Pulmonary artery endothelial cell (primary cell): ENCODE measurements at places on chromosomes 5 and 9. TPM values are rescaled to one million over a fixed set of nuclear protein-coding genes. Genes with fewer than 3 reads are reported as not detected.

The SLC25A2 gene
- 0.13 and 0.32 TPM in 2 replicates for total RNA-seq

The TXNDC15 gene
- 74.9 and 103 TPM in 2 replicates for total RNA-seq

The TGFBR1 gene
- 14.8 and 15.5 TPM in 2 replicates for total RNA-seq

The EQTN gene
- not detected in 2 replicates for total RNA-seq

The HMMR gene
- total RNA-seq, result 17.9 and 59.8 TPM in 2 replicates

The GAS1 gene
- total RNA-seq, result 0.13 and 0.18 TPM in 2 replicates

The NR6A1 gene
- total RNA-seq, result 0.20 and 0.39 TPM in 2 replicates

The ADAMTS6 gene
- 73.1 and 117 TPM in 2 replicates for total RNA-seq

The GADD45G gene
- 0.33 and 0.46 TPM in 2 replicates for total RNA-seq

The KLF9 gene
- total RNA-seq, result 37.1 and 50.6 TPM in 2 replicates

The SLC6A18 gene
- not detected in 2 replicates for total RNA-seq

The KLHL9 gene
- total RNA-seq, result 33.4 and 35.1 TPM in 2 replicates
